Frontal cortex (tissue), 4 donors: ENCODE measurements at places on chromosomes 1 and 21. TPM values are rescaled to one million over a fixed set of nuclear protein-coding genes. Genes with fewer than 3 reads are reported as not detected.

Gene GBP4
- 0.82 TPM for total RNA-seq

Gene TDRD5
- total RNA-seq, result 2.9 TPM

Gene KRTAP10-9
- not detected for total RNA-seq

Gene FCMR
- under 0.01 TPM for total RNA-seq

Gene TMIGD3
- total RNA-seq, result 1.2 TPM

Gene CD53
- 9.8 TPM for total RNA-seq

Gene CNR2
- total RNA-seq, result not detected

Gene ASTN1
- total RNA-seq, result 59.1 TPM

Gene KRTAP12-2
- total RNA-seq, result not detected

Gene EDEM3
- total RNA-seq, result 93.3 TPM

Gene PTBP2
- 365 TPM for total RNA-seq

Gene ETV3L
- under 0.01 TPM for total RNA-seq

Gene GNPAT
- 68.5 TPM for total RNA-seq

Gene KLHDC9
- total RNA-seq, result 4.5 TPM

Gene AIRE
- 0.41 TPM for total RNA-seq

Gene RPE65
- total RNA-seq, result 0.41 TPM

Gene SYT14
- 51.4 TPM for total RNA-seq

Gene NCAM2
- 63.6 TPM for total RNA-seq

Gene ANKRD65
- 1.2 TPM for total RNA-seq

Gene PLA2G2A
- total RNA-seq, result not detected

Gene KLF17
- total RNA-seq, result under 0.01 TPM

Gene AGBL4
- total RNA-seq, result 3.3 TPM

Gene MYOM3
- total RNA-seq, result not detected

Gene MPZL1
- 184 TPM for total RNA-seq

Gene EPHA2
- total RNA-seq, result 1.2 TPM

Gene MNDA
- 2.0 TPM for total RNA-seq

Gene ASAP3
- 7.7 TPM for total RNA-seq

Gene FAM163A
- total RNA-seq, result 0.41 TPM
